B cell (primary cell): ENCODE measurements at places on chromosomes 7 and 10. TPM values are rescaled to one million over a fixed set of nuclear protein-coding genes. Genes with fewer than 3 reads are reported as not detected.
A peak's percentile ranks its signal among the peaks of the same experiment; 100 is the strongest.

The GJD4 gene
- polyA plus RNA-seq: not detected in 2 replicates

The LRMDA gene
- polyA plus RNA-seq: 0.12 TPM in 1 of 2 replicates, not detected in the other

The HOXA5 gene
- 0.07 TPM in 1 of 2 replicates, not detected in the other for polyA plus RNA-seq

The PKD2L1 gene
- 0.37 and 0.48 TPM in 2 replicates for polyA plus RNA-seq

The ATP6V0E2 gene
- 33.5 and 49.6 TPM in 2 replicates for polyA plus RNA-seq

The LDB3 gene
- 0.01 TPM in 1 of 2 replicates, not detected in the other for polyA plus RNA-seq

The TBX20 gene
- not detected in 2 replicates for polyA plus RNA-seq

DNA sequence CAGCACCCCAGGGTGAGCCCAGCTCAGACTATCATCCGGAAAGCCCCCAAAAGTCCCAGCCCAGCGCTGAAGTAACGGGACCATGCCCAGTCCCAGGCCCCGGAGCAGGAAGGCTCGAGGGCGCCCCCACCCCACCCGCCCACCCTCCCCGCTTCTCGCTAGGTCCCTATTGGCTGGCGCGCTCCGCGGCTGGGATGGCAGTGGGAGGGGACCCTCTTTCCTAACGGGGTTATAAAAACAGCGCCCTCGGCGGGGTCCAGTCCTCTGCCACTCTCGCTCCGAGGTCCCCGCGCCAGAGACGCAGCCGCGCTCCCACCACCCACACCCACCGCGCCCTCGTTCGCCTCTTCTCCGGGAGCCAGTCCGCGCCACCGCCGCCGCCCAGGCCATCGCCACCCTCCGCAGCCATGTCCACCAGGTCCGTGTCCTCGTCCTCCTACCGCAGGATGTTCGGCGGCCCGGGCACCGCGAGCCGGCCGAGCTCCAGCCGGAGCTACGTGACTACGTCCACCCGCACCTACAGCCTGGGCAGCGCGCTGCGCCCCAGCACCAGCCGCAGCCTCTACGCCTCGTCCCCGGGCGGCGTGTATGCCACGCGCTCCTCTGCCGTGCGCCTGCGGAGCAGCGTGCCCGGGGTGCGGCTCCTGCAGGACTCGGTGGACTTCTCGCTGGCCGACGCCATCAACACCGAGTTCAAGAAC is 1.1 kb downstream of the VIM start:
- H3K36me3 ChIP-seq: peaks cover 17% of the 10 kb centered on the region
- H3K27ac ChIP-seq: peak overlapping the region; percentile 97
- peaks cover 31% of the 10 kb centered on the region for H3K4me1 ChIP-seq
- peak overlapping the region; percentile 89 for H3K4me3 ChIP-seq

DNA sequence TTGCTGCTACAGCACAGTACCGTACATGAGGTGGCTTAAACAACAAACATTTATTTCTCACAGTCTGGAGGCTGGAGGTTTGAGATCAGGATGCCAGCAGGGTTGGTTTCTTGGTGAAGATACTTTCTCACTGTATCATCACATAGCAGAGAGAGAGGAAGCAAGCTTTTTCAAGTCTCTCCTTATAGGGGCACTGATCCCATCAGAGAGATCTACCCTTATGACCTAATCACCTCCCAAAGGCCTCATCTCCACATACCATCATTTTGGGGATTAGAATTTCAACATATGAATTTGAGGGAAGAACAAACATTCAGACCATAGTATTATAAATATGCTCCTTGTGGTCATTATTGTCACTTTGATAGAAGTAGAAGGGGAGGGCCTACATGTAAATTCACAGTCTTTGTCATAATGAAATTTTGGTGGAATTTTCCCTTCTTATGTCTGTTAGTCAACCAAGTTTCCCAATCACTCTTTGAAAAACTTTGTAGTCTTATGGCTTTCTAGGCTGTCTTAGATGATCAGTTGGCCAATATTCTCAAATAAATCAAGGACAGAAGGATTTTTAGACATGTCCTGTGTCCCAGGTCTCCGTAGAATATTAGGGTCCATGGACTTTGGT is 606.2 kb downstream of the LRMDA start:
- DNase-seq: no peak
- no peaks in the 10 kb centered on the region for H3K4me1 ChIP-seq
- no peaks in the 10 kb centered on the region for H3K36me3 ChIP-seq
- H3K4me3 ChIP-seq: no peak overlapping the region
- H3K27me3 ChIP-seq: no peaks in the 10 kb centered on the region

DNA sequence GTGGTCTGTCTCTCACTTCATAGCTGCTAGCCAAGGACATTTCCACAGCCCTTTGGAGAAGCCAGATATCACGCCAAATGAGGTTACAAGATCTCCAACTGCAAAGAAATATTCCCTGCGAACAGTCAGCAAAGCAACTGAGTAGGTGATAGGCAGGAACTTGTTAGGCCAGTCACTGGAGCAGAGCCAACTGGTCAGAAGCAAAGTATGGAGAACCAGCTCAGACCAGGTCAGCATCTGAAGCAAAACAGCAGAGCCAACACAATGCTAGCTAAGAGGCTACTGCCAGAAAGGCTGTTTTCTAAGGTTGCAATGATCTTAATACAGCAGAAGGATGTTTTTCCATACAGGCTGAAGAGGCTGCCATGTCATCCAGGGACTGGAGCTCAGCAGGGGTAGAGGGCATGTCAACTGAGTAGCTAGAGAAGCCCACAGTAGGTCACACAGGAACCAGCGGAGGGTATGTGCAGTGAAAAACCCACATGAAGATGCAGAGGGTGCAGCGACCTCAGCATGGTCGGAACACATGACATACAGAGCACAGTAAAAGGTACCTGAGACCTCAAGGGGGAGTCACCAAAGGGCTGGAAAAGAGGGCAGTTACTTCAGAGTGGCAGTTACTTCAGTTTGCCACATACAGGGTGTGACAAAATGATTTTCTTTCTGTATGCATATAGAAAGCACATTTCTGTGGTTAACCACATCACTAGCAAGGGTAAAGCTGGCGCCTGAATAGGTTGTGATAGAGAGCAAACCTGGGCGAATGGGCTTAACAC is 8.9 kb downstream of the SEC31B start:
- no peaks in the 10 kb centered on the region for H3K4me1 ChIP-seq
- H3K4me3 ChIP-seq: no peak overlapping the region
- no peak overlapping the region for H3K27ac ChIP-seq

GRCh38 chr7:48299580-48300169 is 128.4 kb downstream of the ABCA13 start:
- H3K27me3 ChIP-seq: no peaks in the 10 kb centered on the region
- no peak overlapping the region for H3K4me3 ChIP-seq
- DNase-seq: peak; percentile 15

- DNase-seq: no peak
- no peak overlapping the region for H3K4me3 ChIP-seq
- H3K4me1 ChIP-seq: no peaks in the 10 kb centered on the region
These were observed 170.9 kb downstream of the RAMP3 start for GRCh38 chr7:45328403-45328981.

- no peak overlapping the region for H3K4me3 ChIP-seq
- no peak overlapping the region for H3K27ac ChIP-seq
- H3K4me1 ChIP-seq: peaks cover 12% of the 10 kb centered on the region
- no peak for DNase-seq
- no peaks in the 10 kb centered on the region for H3K27me3 ChIP-seq
These were observed 10.4 kb downstream of the ITGB1 start for GRCh38 chr10:32947586-32947985.

- H3K4me1 ChIP-seq: peaks cover 40% of the 10 kb centered on the region
- H3K4me3 ChIP-seq: peak overlapping the region; percentile 34
- peak overlapping the region; percentile 37 for H3K27ac ChIP-seq
- peak; percentile 50 for DNase-seq
These were observed 441 bp downstream of the FBH1 start for GRCh38 chr10:5890452-5890915.

DNA sequence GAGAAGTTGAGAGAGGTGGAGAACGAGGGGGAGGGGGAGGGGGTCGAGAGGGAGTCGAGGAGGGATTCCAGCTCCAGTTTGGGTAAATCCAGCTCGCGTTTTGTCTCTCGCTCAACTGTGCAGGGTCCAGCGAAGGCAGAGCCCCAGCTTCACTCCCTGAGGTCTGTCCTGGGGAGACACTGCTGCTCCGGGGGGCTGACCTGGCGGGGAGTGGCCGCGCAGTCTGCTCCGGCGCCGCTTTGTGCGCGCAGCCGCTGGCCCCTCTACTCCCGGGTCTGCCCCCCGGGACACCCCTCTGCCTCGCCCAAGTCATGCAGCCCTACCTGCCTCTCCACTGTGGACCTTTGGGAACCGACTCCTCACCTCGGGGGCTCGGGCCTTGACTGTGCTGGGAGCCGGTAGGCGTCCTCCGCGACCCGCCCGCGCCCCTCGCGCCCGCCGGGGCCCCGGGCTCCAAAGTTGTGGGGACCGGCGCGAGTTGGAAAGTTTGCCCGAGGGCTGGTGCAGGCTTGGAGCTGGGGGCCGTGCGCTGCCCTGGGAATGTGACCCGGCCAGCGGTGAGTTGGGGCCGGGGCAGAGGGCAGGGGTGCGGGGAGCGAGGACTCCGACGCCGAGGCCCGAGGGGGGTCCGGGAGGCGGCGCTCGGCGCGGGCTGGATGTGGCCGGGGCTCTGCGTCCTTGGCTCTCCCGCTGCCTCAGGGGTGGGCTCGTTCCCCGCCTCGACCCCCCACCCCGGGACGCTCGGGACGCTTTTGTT is at the start of gene TET1:
TSS of gene TET1 (plus strand) at position 152 of the 757 bp plus-strand sequence. CDS start 12,002 bp downstream, outside the sequence.
- DNase-seq: peak; percentile 35
- H3K4me1 ChIP-seq: peaks cover 35% of the 10 kb centered on the region
- no peak within 1 kb of the TSS for H3K27ac ChIP-seq
- H3K36me3 ChIP-seq: no peaks in the 10 kb centered on the region
- H3K4me3 ChIP-seq: peak within 1 kb of the TSS; percentile 32

GRCh38 chr7:98251231-98251600 is 816 bp downstream of the TECPR1 start:
- peak; percentile 72 for DNase-seq
- peak overlapping the region; percentile 88 for H3K4me3 ChIP-seq
- no peaks in the 10 kb centered on the region for H3K27me3 ChIP-seq
- peaks cover 22% of the 10 kb centered on the region for H3K36me3 ChIP-seq

DNA sequence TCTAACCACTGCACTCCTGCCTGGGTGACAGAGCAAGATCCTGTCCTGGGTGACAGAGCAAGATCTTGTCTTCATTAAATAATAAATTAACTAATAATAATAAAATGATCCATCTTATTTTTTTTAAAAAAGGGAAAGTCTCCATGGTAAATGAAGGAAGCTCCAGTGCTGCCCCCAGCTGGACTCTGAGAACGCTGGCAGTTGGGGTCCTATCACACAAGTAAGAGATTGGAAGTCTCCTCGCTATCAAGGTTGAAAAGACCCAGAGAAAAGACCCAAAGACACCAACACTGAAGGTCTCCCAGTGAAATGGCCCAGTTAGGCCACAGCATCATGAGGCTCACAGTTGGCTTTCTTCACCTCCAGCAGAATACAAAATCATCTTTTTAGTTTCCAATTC is 13.8 kb upstream of the C10orf67 start:
- H3K4me3 ChIP-seq: no peak overlapping the region
- H3K36me3 ChIP-seq: no peaks in the 10 kb centered on the region
- H3K27me3 ChIP-seq: no peaks in the 10 kb centered on the region

DNA sequence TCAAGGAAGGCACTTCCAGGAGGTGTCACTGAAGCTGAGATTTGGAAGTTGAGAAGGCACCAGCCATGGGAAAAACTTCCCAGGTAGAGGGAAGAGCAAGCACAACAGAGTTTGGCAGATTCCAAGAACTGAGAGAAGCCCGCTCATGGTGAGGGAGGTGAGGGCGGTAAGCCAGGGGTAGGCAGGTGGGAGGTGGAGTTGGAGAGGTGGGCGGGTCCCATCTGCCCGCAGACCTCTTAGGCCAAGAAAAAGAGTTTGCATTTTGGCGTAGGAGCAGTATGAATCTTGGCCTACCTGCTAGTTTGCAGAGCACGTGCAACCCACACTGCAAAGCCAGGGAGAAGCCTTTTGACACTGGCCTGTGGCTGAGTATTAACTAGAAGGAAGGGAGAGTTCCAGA is 18.8 kb downstream of the FRMPD2 start:
- no peak overlapping the region for H3K27ac ChIP-seq
- H3K4me3 ChIP-seq: no peak overlapping the region
- H3K27me3 ChIP-seq: peaks cover 4% of the 10 kb centered on the region

- H3K27me3 ChIP-seq: no peaks in the 10 kb centered on the region
- no peaks in the 10 kb centered on the region for H3K4me1 ChIP-seq
- DNase-seq: no peak
- no peak overlapping the region for H3K4me3 ChIP-seq
These were observed 180.2 kb downstream of the XPNPEP1 start for GRCh38 chr10:109743146-109743545.

DNA sequence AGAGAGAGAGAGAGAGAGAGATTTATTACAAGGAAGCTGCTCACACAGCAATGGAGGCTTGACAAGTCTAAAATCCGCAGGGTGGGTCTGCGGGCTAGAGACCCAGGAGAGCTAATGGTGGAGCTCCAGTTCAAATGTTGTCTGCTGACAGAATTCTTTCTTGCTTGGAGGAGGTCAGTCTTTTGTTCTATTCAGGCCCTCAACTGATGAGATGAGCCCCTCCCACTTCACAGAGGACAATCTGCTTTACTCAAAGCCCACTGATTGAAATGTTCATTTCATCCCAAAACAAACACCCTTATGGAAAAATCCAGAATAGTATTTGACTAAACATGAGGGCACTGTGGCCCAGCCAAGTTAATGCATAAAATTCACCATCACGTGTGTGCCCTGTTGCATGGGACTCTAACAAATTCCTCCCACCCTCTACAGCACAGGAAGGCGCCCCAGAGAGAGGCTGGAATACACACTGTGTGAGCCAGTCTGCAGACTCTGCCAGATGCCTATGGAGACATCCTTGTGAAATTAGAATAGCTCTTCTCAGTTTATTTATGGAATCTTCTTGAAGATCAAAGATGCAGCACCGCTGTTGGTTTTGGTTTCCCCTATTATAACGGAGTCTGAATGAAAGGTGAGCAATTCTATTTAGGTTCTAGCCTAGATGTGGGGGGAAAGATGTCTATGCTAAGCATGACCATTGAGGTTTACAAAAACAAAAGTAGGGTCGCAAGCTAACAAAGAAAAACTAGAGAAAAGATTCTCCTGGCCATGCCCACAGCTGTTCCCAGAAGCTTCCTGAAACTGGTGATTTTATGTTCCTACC is 123.0 kb upstream of the SFMBT2 start:
- no peaks in the 10 kb centered on the region for H3K27me3 ChIP-seq
- H3K4me1 ChIP-seq: no peaks in the 10 kb centered on the region
- H3K36me3 ChIP-seq: no peaks in the 10 kb centered on the region
- no peak overlapping the region for H3K27ac ChIP-seq
- no peak for DNase-seq
- no peak overlapping the region for H3K4me3 ChIP-seq

GRCh38 chr10:62578301-62578700 is 204.1 kb downstream of the ZNF365 start:
- no peaks in the 10 kb centered on the region for H3K36me3 ChIP-seq
- H3K4me1 ChIP-seq: no peaks in the 10 kb centered on the region
- no peak overlapping the region for H3K27ac ChIP-seq
- no peak overlapping the region for H3K4me3 ChIP-seq
- H3K27me3 ChIP-seq: no peaks in the 10 kb centered on the region
- no peak for DNase-seq
